ENCODE measurements at places on chromosomes 12 and 14.
A peak's percentile ranks its signal among the peaks of the same experiment; 100 is the strongest.

DNA sequence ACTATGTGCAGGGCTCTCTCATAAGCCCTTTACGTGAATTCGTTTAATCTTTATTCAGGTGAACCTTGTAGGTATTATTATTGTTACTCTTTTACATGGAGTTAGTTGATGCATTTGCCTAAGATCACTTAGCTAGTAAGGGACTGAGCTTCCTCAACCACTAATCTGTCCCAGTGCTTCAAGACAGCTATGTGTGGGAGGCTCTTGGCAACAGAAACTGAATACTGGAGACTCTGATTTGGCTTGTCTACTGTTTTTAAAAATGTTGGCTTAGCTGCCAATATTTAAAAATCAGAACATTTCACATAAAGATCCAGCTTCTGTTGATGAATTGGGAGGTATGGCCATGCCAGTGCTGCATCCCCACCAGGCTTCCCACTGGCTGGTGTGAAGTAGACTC, 6.8 kb downstream of the KNTC1 start:
- H3K27ac ChIP-seq, result no peak overlapping the region
- no peak for DNase-seq
- H3K36me3 ChIP-seq, result peaks cover 41% of the 10 kb centered on the region
- no peaks in the 10 kb centered on the region for H3K27me3 ChIP-seq
- no peak overlapping the region for H3K4me3 ChIP-seq

GRCh38 chr12:54025499-54026405, 2.5 kb upstream of the HOXC6 start:
- H3K27me3 ChIP-seq, result peaks cover 87% of the 10 kb centered on the region
- no peak overlapping the region for H3K4me3 ChIP-seq
- no peak overlapping the region for H3K27ac ChIP-seq
- no peaks in the 10 kb centered on the region for H3K36me3 ChIP-seq
- DNase-seq, result no peak

- H3K4me1 ChIP-seq, result peaks cover 61% of the 10 kb centered on the region
- no peak for DNase-seq
- no peaks in the 10 kb centered on the region for H3K27me3 ChIP-seq
- peak overlapping the region; percentile 12 for H3K27ac ChIP-seq
- no peak overlapping the region for H3K4me3 ChIP-seq
Measured at GRCh38 chr12:108637222-108637971, 3.7 kb upstream of the SELPLG start.

DNA sequence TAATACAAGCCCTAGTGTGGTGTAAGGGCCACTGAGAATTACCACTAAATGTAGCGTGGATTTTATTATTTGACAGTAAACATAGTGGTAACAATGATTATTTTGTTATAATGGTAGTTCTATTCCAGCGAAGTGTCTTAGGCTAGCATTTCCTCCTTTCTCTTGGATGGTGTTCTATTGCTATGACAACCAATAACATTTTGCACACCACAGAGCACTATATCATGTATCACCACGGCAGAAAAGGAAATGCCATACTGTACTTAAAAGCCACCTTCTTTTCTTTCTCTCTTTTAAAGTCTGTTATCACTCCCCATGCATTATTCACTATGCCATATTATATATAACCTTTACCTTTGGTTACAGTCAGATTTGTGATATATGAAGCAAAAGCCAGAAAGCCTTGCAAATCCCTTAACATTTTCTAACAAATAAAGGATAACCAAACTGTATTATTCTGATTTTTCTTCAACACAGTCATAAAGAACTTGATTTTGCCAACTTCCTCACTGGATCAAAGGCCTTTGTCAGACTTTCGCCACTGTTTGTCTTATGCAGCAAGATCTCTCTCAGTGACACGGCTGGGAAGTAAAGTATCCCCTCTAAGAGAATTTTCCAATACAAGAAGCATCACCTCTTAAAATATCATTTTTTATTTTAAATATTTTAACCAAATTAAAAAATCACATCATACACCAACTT, 195.8 kb downstream of the FOXN3 start:
- H3K27me3 ChIP-seq, result no peaks in the 10 kb centered on the region
- H3K36me3 ChIP-seq, result peaks cover 5% of the 10 kb centered on the region
- no peak for DNase-seq
- peak overlapping the region; percentile 45 for H3K27ac ChIP-seq
- H3K4me3 ChIP-seq, result no peak overlapping the region

DNA sequence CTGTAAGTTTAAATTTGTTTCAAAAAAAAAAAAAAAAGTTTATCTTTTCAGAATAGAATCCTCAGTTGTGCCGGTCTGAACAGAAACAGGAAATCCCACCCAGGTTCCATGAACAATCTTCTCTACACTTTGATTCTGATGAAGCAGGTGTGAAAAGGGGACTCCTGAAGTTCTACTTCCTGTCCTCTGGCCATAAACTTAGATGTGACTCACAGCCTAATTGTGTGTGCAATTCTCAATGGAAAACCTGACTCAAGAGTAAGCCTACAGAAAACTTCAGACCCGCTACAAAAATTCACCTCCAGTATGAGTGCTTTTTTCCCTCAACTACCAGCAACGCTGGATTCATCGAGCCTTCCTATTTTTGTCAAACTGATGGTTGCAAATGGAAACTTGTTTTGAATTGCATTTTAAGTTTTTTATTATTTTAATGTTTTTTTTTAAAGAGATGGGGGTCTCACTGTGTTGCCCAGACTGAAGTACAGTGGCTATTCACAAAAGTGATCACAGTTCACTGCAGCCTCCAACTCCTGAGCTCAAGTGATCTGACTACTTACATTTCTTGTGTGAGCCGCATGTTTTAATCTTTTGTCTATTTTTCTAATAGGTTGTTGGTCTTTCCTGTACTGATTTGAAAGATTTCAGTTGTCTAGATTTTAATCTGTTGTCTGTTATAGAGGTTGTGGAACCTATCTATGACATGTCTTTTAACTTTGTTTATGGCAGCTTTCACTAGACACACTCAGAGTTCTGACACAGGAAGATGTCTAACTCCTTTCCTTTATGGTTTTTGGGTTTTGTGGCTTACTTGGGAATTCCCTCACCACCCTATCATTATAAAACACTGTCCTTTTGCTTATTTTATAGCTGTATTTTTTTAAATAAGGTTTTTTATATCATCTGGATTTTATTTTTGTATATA, 37.6 kb downstream of the ATG14 start:
- H3K27ac ChIP-seq, result peak overlapping the region; percentile 95
- peak overlapping the region; percentile 72 for H3K4me3 ChIP-seq

DNA sequence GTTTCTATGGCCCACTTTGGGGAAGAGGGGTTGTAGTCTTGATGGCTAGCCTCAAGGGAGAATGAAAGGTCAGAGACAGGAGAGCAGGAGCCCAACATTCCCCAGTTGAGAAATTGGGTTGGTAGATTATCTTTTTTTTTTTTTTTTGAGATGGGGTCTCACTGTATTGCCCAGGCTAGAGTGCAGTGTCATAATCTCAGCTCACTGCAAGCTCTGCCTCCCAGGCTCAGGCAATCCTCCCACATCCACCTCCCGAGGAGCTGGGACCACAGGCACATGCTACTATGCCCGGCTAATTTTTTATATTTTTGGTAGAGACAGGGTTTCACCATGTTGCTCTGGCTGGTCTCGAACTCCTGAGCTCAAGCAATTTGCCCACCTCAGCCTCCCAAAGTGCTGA, 34.9 kb downstream of the BCAT1 start:
- H3K36me3 ChIP-seq, result peaks cover 3% of the 10 kb centered on the region
- H3K4me1 ChIP-seq, result peaks cover 13% of the 10 kb centered on the region
- H3K27me3 ChIP-seq, result peaks cover 3% of the 10 kb centered on the region
- DNase-seq, result no peak
- H3K27ac ChIP-seq, result no peak overlapping the region
